Right hindlimb (tissue), 1 donor: ENCODE measurements at places on chromosomes 12 and 14.
A peak's percentile ranks its signal among the peaks of the same experiment; 100 is the strongest.

- no peak for DNase-seq
Measured at GRCh38 chr14:77267937-77268699, 2.9 kb downstream of the NGB start.

- peak; percentile 72 for DNase-seq
Measured at GRCh38 chr12:6936636-6937480, 6.8 kb upstream of the RNU7-1 start.

- DNase-seq, result no peak
Measured at GRCh38 chr12:8867786-8868185, 45.4 kb downstream of the A2ML1 start.

DNA sequence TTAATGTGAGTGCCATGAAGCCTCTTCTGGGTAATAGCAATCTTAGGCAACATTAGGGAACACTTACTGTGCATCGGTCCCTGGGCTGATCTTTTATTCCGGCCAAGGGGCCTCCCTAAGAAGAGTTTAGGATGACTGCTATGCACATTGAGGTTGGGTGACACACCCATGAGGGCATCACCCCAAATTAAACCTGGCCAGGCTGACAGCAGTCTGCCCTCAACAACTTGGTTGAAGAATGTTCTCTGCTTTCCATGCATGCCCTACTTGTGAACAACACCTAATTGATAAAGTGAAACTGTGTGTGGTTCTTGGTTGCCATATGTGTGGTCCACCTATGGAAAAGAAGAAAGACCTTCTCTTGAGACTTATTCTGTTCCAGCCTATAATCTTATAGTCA is 1098.0 kb downstream of the BCL11B start:
- DNase-seq, result no peak

DNA sequence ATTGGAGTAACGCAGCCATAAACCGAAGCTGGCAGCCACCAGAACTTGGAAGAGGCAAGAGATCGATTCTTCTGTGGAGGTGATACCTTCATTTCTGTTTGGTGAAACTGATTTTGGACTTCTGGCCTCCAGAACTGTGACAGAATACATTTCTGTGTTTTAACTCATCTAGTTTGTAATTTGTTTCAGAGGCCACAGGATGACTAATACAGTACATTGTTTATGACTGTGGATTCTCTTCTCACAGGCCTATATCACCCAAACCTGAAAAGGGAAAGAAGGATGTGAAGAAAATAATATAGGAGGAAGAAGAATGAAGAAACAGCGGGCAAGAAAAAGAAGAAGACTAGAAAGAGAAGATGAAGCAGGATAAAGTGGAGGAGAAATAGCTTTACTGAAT is 263.8 kb upstream of the DIO2 start:
- DNase-seq, result no peak

GRCh38 chr12:116233669-116234068 is 43.8 kb downstream of the MED13L start:
- DNase-seq, result no peak

GRCh38 chr14:105473677-105474482 is 741 bp upstream of the CRIP2 start:
- DNase-seq, result peak; percentile 95

DNA sequence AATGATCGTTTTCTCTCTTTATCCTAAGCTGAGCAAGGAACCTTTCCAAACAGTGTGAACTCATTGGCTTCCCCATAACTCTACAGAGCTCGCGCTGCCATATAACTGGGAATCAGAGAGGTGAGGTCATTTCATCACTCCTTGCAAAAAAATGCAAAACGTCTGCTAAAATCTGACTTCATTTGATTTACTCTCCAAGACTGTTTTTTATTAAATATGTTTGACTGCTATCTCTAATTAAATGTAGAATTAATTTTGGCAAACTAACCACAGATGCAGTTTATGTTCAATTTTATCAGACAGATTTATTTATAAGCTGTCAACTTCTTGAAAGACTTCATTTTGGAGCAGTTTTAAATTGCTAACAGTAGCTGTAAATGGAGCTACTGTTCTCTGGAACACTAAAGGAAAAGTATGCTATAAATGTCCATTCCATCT is 131.6 kb upstream of the SOX5 start:
- DNase-seq, result no peak

- DNase-seq, result no peak
Measured at GRCh38 chr12:66035288-66035966, 95.1 kb downstream of the LLPH start.

GRCh38 chr14:100589760-100590469 is 2.7 kb upstream of the BEGAIN start:
- peak; percentile 4 for DNase-seq

DNA sequence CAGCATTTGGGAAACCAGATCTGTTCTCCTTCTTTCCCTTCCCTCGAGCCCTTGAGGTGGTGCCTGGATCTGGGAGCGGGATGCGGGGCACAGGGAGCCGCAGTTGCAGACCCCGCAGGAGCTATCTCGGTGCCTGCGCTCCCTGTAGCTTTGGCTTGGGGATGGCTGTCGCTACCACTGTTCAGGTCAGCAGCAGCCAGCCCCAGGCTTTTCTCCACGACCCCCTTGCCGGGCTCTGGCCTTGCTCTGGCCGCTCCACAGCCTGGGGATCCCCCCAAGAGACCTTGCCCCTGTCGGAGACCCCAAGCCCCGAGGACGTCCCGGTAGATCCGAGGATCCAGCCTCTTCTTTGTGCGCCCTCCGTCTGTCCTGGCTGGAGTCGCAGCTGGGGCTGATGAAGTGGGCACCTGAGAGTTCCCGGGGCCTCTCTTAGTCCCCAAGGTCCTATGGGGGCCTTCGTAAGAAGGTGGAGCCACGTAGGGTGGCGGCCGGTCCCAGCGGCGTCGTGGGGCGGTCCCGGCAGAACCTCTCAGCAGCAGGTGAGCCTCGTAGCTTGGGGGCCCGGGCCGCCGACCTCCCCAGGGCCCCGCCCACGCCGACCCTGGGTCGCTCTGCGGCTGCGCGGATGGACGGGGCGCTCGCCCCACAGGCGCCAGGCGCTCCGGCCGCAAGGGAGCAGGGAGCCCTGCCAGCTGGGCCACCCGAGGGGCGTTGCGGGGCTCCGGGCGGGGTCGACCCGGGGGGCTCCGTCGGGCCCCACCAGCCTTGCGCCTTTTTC is 1.3 kb downstream of the DDN start:
- no peak for DNase-seq

GRCh38 chr12:11568762-11569478 is 80.6 kb upstream of the ETV6 start:
- no peak for DNase-seq

- no peak for DNase-seq
Measured at GRCh38 chr12:57934819-57935218, 6.5 kb upstream of the ATP23 start.

- no peak for DNase-seq
Measured at GRCh38 chr14:69152181-69152901, 578 bp downstream of the DCAF5 start.
